ENCODE measurements at places on chromosomes 12 and 14. TPM values are rescaled to one million over a fixed set of nuclear protein-coding genes. Genes with fewer than 3 reads are reported as not detected.

Gene P3H3
- 27.3 TPM for total RNA-seq

Gene LRP6
- 16.3 TPM for total RNA-seq

Gene EML5
- 3.1 TPM for total RNA-seq

Gene RBP5
- total RNA-seq: not detected

Gene NGB
- not detected for total RNA-seq

Gene KRT71
- total RNA-seq: not detected

Gene GPR84
- not detected for total RNA-seq

Gene CLEC9A
- total RNA-seq: not detected

- no peak for DNase-seq
Observed at GRCh38 chr14:105294142-105294597, 6.6 kb downstream of the BRF1 start.

DNA sequence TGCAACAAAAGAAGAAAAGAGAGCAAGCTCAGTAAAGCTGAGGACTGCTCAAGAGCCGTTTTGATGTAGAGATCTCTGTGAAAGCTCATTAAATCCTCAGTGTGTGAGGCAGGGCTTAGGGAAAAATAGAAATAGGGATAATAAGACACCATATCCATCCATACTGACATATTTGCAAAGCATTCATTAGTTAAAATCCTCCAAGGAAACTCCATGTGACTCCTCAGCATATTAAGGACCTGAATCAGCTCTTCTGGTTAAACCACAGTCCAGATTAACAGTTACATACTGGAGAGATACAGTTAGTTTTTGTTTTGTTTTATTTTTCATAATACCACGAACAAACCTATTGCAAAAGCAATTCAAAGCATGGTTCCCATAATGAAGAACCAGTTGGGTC lies 288.2 kb downstream of the PAWR start:
- DNase-seq: peak; percentile 26

DNA sequence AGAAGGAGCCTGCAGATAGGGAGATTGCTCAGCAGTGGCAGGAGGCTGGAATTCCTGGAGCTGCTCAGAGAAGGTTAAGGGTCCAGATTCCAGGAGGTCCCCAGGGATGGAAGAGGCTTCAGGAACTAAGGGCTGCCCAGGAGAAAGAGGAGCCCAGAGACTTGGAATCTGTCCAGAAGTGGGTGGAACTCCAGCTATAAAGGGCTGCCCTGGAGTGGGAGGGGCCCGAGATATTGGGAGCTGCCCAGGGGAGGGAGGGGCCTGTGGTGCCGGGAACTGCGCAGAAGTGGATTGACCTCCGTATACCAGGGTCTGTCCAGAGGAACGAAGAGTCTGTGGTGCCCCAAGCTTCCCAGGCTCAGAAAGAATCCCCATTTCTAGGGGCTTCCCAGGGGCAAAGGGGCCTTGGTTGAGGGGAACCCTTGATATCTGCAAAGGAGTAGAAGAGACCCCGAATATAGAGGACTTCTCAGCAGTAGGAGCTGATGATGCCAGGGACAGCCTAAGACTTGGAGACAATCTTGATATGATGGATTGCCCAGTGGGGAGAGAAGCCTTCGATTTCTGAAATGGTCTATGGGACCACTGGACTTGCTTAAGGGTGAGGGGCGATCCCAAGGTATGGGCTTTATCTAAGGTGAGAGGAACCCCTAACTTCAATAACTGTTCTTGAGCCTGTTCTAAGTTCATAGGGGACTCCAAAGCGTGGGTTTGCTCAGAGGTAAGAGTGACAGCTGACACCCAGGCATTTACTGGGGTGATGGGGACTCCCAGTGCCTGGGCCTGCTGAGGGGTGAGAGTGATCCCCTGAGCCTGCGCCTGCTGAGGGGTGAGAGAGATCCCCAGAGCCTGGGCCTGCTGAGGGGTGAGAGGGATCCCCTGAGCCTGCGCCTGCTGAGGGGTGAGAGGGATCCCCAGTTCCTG lies 45.0 kb downstream of the FAM186A start:
- no peak for DNase-seq

GRCh38 chr12:116650062-116650461 lies 87.8 kb downstream of the SPRING1 start:
- no peak for DNase-seq

DNA sequence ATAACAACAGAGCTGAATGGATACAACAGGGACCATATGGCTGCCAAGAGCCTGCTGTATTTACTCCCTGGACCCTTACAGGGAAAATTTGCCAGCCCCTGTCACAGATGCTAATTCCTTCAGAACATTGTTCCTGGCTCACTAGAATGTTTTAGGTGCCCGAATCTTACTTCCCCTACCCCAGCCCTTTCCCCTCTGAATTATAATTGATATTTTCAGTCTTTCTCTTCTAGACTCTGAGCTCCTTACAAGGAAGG lies 235.3 kb downstream of the KSR2 start:
- DNase-seq: no peak

DNA sequence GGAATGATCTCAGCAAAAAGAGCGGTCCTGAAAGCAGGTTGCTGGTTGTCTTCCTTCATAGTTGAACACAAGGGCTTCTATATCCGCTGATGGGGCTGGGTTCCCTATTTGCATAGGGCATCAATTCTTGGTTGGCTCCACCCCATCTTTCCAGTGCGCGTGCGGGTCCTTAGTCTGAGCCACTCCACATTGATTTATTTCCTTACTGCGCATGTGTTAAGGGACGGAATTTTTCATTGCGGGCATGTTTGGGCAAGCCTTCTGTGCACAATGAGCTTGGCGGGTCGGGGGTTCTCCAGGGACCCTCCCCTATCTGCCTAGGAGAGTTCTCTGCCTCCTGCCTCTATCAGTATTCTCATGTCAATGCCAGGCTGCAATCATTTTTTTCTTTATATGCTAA lies 21.2 kb upstream of the DLGAP5 start:
- DNase-seq: peak; percentile 81

DNA sequence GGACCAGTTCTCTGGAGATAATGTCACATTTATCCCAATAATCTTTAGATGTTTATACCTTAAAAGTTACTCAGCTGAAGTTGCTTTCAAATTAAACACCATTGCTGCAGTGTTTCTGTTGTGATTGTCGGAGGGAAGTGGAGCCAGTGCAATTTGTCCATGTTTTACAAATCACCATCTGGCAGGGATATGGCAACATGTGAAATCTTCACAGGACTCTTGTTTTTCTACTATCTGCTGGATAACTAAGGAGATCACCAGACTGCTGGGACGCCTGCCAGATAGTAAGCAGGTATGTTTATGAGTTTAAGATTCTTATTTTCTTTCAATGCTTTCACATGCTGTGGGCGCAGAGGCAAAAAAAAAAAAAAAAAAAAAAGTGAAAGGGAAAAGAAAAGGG lies 100.3 kb upstream of the SOX5 start:
- DNase-seq: no peak

DNA sequence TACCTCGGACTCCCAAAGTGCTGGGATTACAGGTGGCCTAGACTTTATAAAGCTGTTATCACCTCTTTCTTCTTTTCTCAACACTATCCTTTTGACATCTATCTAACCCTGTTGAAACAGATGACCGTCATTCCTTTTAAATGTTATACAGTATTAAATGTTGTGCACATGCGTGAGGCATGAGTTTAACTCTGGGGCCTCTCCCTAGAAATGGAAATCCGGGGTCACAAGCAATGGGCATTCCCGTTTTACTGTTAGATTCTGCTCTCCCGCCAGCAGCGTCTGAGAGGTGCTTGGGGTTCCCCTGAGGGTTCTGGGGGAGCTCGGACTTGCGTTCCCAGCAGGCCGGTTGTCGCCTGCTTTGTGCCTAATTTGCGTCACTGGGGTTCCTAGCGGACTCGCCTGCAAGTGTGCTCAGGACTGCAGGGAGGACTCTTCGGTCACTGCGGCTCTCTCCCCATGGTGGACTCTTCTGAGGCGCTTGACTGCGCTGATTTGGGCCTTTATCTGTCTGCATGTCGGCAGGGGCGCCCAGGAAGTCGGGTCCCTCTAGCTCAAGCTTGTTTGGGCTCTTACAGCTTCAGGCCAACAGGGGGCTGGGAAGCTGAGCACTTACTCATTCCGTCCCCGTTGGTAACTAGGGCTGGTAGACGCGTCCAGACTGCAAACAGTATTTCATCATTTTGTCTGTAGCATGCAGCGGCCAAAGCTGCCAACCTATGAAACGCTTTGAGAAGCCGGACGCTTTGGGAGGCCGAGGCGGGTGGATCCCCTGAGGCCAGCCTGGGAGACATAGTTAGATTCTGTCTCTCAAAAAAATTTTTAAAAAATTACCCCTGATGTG lies 1.2 kb upstream of the RAN start:
- peak; percentile 70 for DNase-seq

- DNase-seq: no peak
Observed at GRCh38 chr14:55730592-55731310, 150.7 kb downstream of the KTN1 start.

DNA sequence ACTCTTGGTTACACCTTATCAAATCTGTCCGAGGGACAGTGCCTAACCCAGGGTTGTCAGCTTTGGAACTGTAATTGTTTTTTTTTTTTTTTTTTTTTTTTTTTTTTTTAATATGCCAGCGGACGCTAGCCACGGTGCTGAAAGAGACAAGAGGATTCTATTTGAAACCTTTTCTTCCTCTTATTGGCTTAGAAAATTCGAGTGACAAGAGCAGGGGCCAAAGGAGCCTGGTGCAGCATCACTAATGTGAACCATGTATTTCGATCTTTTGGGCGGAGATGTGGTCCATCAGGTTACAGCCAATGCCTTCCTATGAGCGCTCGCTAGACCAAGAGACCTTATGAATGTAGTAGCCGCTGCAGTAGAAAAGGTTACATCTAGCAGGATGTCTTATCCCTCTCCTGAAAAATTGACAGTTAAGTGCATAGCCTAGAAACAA lies 922 bp downstream of the PTPRR start:
- DNase-seq: no peak

DNA sequence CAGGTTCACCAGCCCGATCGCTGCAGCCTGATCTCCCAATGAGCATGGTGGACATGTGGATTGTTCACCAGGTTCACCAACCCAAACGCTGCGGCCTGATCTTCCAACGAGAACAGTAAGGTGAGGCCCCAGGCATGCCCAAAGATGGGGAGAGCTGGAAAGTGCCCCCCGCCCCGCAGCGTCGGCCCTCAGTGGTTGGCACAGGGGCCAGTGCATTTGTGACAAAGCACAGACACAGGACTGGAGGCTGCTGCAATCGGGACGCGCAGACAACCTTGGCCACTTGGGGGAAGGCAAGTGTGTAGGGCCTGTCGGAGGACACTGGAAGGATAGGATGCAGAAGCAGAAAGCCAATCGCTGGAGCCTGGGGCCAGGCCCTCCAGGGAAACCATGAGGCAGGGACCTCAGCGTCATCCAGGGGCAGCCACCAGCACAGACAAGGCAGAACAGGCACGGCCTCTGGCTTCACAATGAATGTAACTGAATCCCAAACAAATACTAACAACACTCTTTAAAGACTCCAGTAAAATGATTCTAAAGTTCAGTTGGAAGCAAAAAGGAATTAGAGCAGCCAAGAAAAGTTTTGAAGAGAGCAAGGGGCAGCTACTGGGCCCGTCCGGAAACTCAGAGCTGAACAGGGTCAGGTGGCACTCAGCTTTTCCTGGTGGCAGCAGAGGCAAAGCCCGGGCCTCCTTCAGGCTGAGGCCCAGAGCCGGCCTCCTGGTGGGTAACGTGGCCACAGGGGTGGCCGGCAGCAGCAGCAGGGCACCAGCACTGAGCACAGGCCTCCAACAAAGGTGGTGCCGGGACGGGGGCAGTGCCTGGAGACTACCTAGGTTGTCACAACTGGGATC lies 13.3 kb downstream of the BRF1 start:
- no peak for DNase-seq

DNA sequence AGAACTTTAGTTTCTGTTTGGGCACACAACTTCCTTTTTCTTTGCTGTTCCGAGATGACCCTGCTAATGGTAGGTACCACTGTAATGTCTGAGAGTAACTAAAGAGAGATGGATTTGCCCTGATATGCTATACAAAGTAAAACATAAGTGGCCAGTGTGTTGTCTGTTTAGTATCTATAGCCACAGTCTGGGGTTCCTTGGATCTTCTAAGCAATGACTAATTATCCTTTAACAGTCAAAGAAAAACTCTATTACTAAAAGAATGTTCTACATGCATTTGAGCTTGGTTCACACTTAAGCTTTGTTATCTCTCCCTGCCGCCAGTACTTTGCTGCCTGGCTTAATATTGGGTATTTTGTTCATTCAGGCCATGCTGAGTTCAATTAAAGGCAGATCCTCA lies 1051.9 kb upstream of the FLRT2 start:
- DNase-seq: no peak

DNA sequence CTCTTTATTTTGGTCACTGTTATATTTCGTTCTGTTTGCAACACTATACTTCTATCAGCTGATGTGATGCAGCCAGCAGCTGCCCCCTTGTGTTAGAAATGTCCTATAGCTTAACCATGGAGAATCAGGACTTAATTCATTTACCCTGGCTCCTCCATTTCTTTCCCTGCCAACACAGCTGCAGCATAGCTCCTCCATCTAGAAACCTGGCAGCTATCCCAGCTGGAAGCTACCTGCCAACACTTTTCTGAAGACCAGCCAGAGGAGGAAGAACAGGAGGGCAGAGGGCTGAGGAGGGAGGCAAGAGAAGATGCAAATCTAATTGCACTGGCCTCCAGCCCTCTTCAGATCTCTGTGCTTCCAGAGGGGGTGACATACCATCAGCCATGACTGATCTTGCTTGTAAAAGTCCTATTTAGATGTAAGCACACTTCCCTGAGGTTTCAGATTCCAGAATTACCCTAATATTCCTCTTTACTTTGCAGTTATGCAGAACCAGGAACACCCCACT lies 156.8 kb upstream of the TMEM260 start:
- DNase-seq: peak; percentile 34

GRCh38 chr12:131091413-131091975 lies 137.8 kb downstream of the ADGRD1 start:
- no peak for DNase-seq

GRCh38 chr14:72352012-72352411 lies 419.8 kb downstream of the RGS6 start:
- DNase-seq: no peak

GRCh38 chr12:56645201-56645716 lies 525 bp downstream of the ATP5F1B start:
- DNase-seq: no peak

DNA sequence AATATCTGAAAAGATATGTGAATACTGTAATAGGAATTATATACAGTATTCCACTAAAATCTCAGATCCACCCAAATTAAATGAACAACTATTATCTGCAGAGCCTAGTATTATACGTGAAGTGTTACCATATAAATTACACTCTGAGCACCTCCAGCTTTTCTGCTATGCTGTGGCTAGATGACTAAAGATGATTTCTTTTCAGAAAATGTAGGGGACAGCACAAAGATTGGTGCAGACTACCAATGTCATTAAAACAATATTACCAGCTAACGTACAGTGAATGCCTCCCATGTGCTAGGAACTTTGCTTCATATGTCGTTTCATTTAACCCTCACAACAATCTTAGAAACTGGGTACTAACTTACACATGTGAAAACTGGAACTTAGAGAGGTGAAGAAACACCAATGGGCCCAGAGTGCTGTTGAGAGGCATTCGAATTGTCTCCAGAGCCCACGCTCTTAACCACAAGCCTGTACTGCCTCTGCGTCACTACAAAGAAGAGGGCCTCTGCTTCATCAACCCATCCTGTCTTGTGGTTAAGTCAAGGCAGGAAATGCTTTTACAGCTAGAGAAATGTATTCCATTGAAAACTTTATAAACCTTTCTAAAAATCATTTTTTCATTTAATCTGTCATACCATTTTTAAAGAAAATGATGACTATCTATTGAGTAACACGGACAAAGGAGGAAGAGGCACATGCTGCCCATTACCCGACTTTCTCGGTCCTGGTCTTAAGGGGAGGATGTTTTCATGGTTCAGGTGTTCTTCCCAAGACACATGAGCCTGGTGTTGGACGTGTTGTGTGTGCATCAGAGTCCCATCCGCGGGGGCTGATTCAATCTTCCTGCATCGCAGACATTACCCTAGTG lies 1.3 kb downstream of the GPR65 start:
- peak; percentile 7 for DNase-seq
